ENCODE measurements at places on chromosomes 5 and 9. TPM values are rescaled to one million over a fixed set of nuclear protein-coding genes. Genes with fewer than 3 reads are reported as not detected.

- no peak for DNase-seq
These were observed 644 bp downstream of the IER5L start for GRCh38 chr9:129177443-129177790.

The NREP gene
- 154 TPM for total RNA-seq

The PRUNE2 gene
- total RNA-seq, result 0.41 TPM

The PCDHGB1 gene
- 1.7 TPM for total RNA-seq

DNA sequence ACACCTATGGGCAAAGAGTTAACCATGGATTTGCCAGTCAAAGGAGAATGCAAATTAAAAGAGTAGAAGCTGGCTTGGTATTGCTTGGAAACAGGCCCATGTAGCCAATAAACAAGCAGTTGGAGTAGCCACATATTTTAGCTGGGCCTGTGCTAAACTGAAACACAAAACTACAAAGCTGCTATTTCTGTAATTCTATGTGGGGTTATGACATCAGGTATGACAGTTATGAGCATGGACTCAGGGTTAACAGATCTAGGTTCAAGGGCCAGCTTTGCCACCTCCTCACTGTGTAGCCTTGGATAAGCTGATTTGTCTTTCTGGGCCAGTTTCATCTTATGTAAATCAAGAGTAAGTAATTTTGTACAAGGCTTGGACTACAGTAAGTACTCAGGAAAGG is 142.7 kb downstream of the PIP5K1B start:
- no peak for DNase-seq

The PCDHGB6 gene
- total RNA-seq, result 3.6 TPM

DNA sequence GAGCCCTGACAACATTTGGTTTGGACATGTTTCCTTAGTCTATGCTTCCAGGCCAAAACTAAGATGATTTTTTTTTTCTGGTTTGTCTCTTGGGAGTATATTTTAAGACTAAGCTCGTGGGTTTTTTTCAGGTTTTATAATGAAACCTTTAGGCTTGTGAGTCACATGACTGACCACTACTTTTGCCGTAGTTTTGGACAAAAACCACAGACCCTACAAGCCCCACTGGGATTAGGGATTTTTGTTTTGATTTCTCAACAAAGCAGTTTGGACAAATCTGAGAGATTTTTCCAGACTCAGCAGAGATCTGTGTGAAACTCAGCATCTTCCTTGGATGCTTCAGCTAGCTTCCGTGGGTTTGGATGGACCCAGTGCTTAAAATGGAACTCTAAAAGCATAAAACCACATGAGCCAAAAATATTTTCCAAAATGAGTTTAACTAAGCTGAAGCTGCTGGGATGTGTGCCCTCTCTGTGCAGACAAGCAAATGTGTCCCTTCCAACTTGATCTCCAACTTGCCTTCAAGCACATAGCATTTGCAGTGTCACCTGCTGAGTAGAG is 70.3 kb upstream of the SMIM15 start:
- no peak for DNase-seq

GRCh38 chr5:162456086-162456485 is 388.5 kb downstream of the GABRG2 start:
- DNase-seq, result no peak

DNA sequence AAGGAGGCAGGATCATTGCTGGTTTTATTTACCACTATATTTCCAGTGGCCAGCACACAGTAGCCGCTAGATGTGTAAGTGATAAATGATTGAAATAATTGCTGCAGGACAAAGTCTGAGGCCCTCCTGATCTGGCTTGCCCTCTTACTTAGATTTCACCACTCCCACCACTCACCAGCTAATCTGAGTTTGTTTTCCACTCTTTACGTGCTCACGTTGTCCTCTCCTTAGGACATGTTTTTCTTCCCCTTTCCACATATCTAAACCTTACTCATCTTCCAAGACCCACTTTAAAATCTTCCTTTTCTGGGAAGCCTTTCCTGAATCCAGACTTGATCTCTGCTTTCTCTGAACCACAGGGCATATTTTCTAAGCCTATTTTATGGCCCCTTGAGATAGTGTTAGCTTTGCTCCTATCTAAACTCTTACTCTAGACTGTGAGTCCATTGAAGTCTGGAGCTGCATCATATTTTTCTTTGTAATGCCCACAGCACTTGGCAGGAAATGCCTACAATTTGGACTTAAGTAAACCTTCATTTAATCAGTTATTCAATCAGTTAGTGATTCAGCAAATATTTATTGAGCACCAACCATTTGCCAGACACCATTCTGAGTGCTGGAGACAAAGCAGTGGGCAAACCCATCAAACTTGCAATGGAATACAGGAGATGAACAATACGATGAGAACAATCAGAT is 2.4 kb downstream of the TLR4 start:
- DNase-seq, result no peak

GRCh38 chr9:101620452-101620851 is 25.7 kb upstream of the PPP3R2 start:
- DNase-seq, result no peak

The GDF9 gene
- total RNA-seq, result 0.89 TPM

The CDH10 gene
- 0.55 TPM for total RNA-seq

DNA sequence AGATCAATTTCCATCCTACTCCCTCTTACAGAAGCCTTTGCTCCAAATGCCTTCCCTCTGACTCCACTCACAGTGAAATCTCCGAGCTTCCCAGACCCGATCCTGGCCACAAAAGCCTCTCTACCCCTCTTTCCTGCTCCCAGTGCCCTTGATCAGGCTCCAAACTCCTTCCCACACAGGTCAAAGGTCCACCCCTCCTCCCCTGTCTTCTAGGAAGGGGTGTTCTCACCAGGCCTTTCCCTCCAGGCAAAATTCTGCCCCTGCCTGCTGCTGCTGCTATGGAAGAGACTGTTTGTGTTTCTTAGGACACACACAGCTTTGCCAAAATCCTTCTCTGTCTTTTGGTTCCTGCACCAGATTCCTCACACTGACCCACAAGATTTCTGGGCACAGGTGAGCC is 85.8 kb upstream of the ALDH1A1 start:
- no peak for DNase-seq

The MTX3 gene
- 16.8 TPM for total RNA-seq

DNA sequence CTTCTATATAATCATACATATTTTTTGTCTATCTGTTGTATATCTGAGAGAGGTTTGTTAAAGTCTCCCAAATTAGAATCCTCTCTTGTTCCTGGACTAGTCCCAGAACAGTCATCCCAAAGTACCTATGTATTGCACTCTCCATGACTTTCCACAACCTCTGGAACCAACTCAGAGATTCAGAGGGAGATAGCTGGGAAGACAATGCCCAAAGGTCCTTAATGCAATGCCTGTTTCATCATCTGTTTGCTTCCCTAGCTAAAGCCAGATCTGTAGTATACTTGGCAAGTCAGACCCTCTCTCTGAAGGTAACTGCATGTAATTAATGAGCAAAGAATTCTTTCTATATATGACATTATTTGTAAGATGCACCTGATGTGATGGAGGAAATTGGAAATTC is 89.4 kb downstream of the ZNF474 start:
- no peak for DNase-seq

DNA sequence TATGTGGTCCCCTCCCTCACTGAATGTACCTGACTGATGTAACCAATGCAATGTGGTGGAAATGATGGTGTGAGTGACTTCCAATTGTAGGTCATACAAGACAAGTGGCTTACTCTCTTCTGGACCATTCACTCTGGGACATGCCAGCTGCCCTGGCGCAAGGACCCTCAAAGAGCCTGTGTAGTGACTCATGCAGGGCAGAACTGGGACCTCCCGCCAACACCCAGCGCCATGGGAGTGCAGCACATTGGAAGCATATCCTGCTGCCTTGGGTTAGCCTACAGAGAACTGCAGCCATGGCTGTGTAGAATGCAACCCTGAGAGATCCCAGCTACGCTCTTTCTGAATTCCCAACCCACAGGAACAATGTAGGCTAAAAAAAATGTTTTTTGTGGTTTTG is 90.0 kb upstream of the PANK3 start:
- DNase-seq, result no peak

The C9orf72 gene
- 11.2 TPM for total RNA-seq

GRCh38 chr9:88772575-88772974 is 218.7 kb upstream of the S1PR3 start:
- no peak for DNase-seq

The CCDC192 gene
- total RNA-seq, result not detected

The HAUS6 gene
- total RNA-seq, result 18.0 TPM

DNA sequence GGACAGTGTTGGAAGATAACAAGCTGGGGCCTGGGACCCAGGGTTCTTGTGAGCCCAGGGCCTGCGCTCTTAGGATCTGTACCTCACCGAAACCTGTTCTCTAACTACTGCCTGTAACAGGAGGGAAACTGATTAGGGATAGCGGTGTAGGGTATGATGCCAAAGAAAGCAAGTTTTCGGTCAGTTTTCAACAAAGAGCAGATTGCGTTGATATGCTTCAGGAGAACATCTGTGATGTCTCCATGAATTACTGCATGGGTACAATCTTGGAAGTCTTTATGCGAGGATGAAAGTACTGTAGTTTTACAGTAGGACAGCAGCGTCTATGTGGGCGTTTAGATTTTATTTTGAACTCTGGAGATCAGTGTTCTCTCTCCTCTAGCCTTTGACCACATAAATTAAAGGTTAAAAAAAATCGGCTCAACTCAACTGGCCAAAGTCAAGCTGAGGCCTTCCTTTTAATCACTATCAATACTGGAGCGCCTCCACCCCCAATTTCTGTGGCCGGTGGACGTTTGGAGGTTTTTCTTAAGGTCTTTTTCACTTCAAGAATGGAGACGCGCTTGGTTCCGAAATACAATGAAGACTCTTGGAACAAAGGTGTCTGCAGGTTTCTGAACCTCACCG is 3.0 kb downstream of the NFIL3 start:
- no peak for DNase-seq

The SV2C gene
- total RNA-seq, result 0.04 TPM

The TNPO1 gene
- 111 TPM for total RNA-seq

- DNase-seq, result no peak
These were observed 35.4 kb downstream of the KDM4C start for GRCh38 chr9:6793203-6793602.

DNA sequence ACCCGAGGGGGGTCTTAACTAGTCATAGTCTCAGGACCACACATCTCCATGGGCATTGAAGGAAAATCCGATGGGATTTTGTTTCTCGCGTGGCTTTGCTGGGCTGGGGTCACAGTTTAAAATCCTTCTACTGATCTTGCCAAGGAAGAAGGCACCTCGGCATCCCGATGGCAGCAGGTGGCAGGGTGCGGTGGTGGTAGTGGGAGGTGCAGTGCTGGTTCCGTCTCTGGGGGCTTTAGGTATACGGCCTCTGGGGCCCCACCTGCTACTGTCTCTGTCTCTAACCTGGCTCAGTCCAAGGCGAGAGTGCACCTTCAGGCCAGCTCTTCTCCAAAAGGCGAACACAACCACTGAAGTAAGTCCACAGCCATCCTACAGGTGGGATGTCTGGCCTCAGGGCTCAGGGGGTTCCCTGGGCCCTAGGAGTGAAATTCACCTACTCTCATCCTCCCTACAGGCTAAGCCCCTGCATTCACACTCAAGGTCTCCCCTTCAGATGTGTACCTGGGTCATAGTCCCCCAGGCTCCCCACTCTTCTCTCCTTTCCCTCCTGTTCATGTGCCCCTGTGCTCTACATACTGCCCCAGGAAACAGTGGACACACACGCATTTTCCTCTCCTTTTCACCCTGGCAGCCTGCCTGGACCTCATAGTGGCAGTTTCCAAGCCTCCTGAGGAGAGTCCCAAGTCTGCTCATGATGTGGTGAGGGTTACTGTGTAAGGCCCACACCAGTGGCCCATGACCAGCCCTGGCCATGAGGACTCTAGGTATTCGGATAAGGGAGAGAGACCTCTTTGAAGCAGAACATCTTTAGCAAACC is 736 bp upstream of the FCN2 start:
- no peak for DNase-seq

All from kidney epithelial cell (primary cell).